Smooth muscle cell of bladder (primary cell): ENCODE measurements at places on chromosomes 12 and 14. TPM values are rescaled to one million over a fixed set of nuclear protein-coding genes. Genes with fewer than 3 reads are reported as not detected.

PRB2 gene
- total RNA-seq = not detected in 2 replicates

GPR33 gene
- total RNA-seq = not detected in 2 replicates

GUCY2C gene
- not detected in 2 replicates for total RNA-seq

CLEC6A gene
- not detected in 2 replicates for total RNA-seq

CCDC60 gene
- not detected in 2 replicates for total RNA-seq

PUS1 gene
- total RNA-seq = 8.4 and 12.5 TPM in 2 replicates

SPX gene
- total RNA-seq = under 0.01 and 0.18 TPM in 2 replicates

TTC6 gene
- total RNA-seq = under 0.01 TPM in 1 of 2 replicates, not detected in the other

IFNG-AS1 gene
- total RNA-seq = not detected in 2 replicates

SLC7A8 gene
- total RNA-seq = 1.9 and 2.3 TPM in 2 replicates

RAB15 gene
- 1.6 and 2.1 TPM in 2 replicates for total RNA-seq

NFE2 gene
- total RNA-seq = 0.18 and 0.28 TPM in 2 replicates

EPYC gene
- total RNA-seq = 0.09 TPM in 1 of 2 replicates, not detected in the other

ABCD2 gene
- under 0.01 and 0.09 TPM in 2 replicates for total RNA-seq

TAS2R46 gene
- total RNA-seq = 1.3 and 1.8 TPM in 2 replicates

SERPINA4 gene
- total RNA-seq = not detected in 2 replicates

DPPA3 gene
- not detected in 2 replicates for total RNA-seq

GNPNAT1 gene
- 18.3 and 21.6 TPM in 2 replicates for total RNA-seq

ETNK1 gene
- total RNA-seq = 22.0 and 25.7 TPM in 2 replicates

HOXC13 gene
- total RNA-seq = not detected in 2 replicates

TROAP gene
- 1.2 and 3.7 TPM in 2 replicates for total RNA-seq

CDCA3 gene
- total RNA-seq = 2.0 and 2.1 TPM in 2 replicates

ADAMTS20 gene
- total RNA-seq = under 0.01 TPM in 1 of 2 replicates, not detected in the other

PTHLH gene
- total RNA-seq = 2.0 and 17.8 TPM in 2 replicates

LRRC10 gene
- total RNA-seq = under 0.01 TPM in 1 of 2 replicates, not detected in the other

ATN1 gene
- total RNA-seq = 5.0 and 7.5 TPM in 2 replicates

RASSF9 gene
- total RNA-seq = 0.85 and 1.3 TPM in 2 replicates

ZC2HC1C gene
- total RNA-seq = 0.57 and 1.1 TPM in 2 replicates

GLIPR1L1 gene
- not detected in 2 replicates for total RNA-seq

ADGRD1 gene
- total RNA-seq = 10.2 and 19.9 TPM in 2 replicates

RDH5 gene
- 3.7 and 4.2 TPM in 2 replicates for total RNA-seq

TSHR gene
- not detected in 2 replicates for total RNA-seq

CLEC4D gene
- not detected in 2 replicates for total RNA-seq

TAS2R7 gene
- total RNA-seq = not detected in 2 replicates

KRT79 gene
- not detected in 2 replicates for total RNA-seq

LTBP2 gene
- total RNA-seq = 71.0 and 72.3 TPM in 2 replicates

FOXN4 gene
- not detected in 2 replicates for total RNA-seq

NANOG gene
- not detected in 2 replicates for total RNA-seq

HOXC12 gene
- total RNA-seq = not detected in 2 replicates

KICS2 gene
- total RNA-seq = 5.3 and 7.3 TPM in 2 replicates

NGB gene
- not detected in 2 replicates for total RNA-seq

OR4K17 gene
- total RNA-seq = 0.14 TPM in 1 of 2 replicates, not detected in the other

AMN gene
- 0.18 and 0.43 TPM in 2 replicates for total RNA-seq

INHBC gene
- not detected in 2 replicates for total RNA-seq

AMHR2 gene
- total RNA-seq = not detected in 2 replicates

BICDL1 gene
- not detected in 2 replicates for total RNA-seq

KRT82 gene
- total RNA-seq = not detected in 2 replicates

OASL gene
- total RNA-seq = 0.09 and 0.57 TPM in 2 replicates

B4GALNT1 gene
- 0.55 and 0.85 TPM in 2 replicates for total RNA-seq

SOX5 gene
- total RNA-seq = 6.1 and 8.0 TPM in 2 replicates

RNASE7 gene
- total RNA-seq = not detected in 2 replicates

NOS1 gene
- total RNA-seq = under 0.01 TPM in 1 of 2 replicates, not detected in the other

RAD9B gene
- 0.14 and 0.46 TPM in 2 replicates for total RNA-seq

VRTN gene
- total RNA-seq = not detected in 2 replicates
